ENCODE measurements at places on chromosomes 5 and 9.

- DNase-seq, result no peak
Measured at GRCh38 chr5:131436081-131436480, 172.2 kb downstream of the CDC42SE2 start.

DNA sequence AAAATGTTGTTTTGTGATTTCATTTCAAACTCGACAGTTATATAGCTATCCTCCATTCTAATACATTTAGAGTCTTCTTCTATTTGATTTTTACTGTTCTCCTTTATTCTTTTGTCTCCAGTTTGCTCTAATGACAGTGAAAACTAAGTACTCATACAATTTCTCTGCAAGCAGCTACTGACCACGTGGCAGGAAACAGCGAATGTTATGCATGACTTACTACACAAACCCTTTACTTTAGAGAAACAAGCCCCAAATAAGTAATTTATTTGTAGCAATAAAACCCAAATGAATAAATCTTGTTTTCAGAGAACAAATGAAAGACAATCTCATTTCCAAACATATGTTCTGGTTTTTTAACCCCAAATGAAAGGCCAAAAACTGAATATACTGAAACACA lies 41.9 kb downstream of the CDH6 start:
- DNase-seq, result no peak

GRCh38 chr5:110865400-110866094 lies 126.7 kb downstream of the SLC25A46 start:
- no peak for DNase-seq

DNA sequence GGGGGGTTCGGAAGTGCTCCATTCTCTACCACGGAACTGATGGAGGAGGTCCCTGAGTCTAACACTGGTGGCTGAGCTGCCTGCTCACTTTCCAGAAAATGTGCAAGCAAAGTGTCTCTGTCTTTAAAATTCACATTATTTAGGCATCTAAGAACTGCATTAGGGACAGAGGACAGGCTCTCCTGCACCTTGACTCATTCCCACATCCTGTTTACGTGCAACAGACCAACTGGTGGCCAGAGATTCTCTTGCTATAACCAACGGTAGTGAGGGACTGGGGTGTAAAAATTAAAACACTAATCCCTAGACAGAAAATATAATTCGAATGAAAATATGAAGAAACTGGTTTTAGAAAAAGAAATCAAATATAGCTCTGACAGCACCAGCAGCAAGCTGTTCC lies 320.9 kb downstream of the IRX2 start:
- DNase-seq, result no peak

DNA sequence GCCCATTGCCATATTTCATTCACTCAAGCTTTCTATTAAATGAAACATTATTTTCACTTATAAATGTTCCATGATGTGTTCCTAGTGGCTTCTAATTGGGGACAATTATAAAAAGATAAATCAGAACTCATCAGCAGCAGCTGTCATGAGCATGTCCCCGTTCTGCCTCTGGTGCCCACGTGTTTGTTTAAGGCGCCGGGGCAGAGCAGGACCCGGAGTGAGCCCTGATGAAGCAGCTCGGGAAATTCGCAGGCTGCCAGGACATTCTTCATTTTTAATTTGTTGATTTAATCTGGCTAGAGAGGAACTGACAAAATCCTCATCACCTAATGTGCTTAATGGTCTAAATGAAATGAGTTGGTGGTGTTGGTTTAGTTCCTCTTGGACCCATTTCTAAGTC lies 475.0 kb downstream of the CTNND2 start:
- DNase-seq, result no peak

DNA sequence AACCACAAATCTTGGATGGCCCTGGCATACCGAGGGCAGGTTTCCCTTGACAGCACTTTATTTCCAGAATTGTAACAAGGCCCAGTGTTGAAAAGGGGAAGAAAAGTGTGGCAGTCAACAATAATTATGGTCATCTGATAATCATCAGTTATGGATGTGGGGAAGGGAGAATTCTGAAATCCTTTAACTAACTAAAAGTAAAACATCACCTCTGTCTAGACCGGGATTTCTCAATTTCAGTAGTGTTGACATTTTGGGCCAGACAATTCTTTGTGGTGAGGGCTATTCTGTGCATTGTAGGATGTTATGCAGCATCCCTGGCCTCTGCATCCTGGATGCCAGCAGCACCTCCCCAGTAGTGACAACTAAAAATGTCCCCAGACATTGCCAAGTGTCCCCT lies 140.4 kb downstream of the PSAT1 start:
- no peak for DNase-seq
